Activated naive CD8-positive, alpha-beta T cell treated with anti-CD3 and anti-CD28 coated beads for 36 hours (primary cell): ENCODE measurements at places on chromosomes 2 and 18.

GRCh38 chr2:240649331-240649730 is 24.1 kb downstream of the GPR35 start:
- DNase-seq: no peak

GRCh38 chr2:74384051-74384450 is 3.9 kb upstream of the DCTN1 start:
- DNase-seq: no peak

GRCh38 chr2:160139991-160140390 is 60.1 kb downstream of the ITGB6 start:
- no peak for DNase-seq

GRCh38 chr2:111052621-111053020 is 68.1 kb upstream of the BCL2L11 start:
- no peak for DNase-seq

DNA sequence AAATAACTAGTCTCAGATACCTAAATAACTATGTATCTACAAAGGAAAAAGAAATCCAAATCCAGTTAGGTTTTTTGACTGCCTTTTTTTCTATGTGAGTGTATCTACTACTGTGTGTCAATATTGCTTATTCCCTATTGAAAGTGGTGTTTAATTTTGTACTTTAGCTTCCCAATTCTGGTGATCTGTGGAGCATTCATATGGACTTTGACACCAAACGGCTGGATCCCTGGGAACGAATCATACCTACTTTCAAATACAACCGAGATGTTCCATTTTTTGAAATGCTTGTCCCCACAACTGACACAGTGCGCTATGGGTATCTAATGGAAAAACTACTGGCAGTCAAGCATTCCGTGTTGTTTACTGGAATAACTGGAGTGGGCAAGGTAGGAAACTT is 152.8 kb downstream of the DNAH6 start:
- no peak for DNase-seq

- DNase-seq: no peak
These were observed 1.1 kb upstream of the NCKAP5 start for GRCh38 chr2:133569286-133569830.

DNA sequence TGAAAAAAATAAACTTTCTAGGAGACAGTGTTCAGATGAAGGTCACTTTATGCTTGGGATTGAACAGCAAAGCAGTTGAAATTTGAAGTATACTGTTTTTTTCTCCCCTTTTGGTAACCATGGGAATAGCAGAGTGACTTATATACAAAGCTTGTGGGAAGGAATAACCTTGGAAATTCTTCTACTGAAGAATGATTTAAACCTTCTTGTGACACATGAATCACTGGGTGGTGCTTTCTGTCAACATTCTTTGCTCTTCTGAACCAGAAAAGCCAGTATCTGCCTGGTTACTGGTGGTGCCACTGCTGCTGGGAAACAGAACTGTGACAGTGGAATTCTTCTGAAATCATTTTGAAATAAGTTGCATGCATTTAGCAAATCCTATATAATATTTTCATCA is 39.4 kb upstream of the RND3 start:
- no peak for DNase-seq

DNA sequence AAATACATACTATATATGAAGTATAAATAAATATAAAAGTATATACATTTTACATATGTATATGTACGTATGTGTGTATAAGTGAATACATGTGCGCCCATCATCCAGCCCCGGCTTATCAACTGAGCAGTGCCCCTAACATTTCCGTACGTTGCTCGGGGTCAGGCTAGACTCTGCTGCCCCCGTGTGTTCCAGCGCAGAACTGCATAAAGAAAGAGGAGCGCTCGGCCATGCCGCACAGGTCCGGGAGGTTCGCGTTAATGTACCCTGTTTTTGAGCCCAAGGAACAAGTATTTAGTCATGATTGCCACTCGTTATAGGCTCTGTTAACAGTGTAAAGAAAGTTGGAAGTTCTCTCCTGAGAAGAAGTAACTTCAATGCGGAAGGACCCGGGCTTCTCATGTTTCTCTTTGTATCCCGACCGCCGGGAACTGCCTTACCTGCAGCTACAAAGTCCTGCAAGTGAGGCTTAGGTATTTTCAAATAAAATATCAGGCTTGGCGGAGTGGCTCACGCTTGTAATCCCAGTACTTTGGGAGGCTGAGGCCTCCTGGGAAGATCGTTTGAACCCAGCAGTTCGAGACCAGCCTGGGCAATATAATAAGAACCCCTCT is 55.7 kb downstream of the CD8B2 start:
- DNase-seq: peak; percentile 71

GRCh38 chr18:75221397-75221796 is 10.8 kb downstream of the TSHZ1 start:
- DNase-seq: no peak

DNA sequence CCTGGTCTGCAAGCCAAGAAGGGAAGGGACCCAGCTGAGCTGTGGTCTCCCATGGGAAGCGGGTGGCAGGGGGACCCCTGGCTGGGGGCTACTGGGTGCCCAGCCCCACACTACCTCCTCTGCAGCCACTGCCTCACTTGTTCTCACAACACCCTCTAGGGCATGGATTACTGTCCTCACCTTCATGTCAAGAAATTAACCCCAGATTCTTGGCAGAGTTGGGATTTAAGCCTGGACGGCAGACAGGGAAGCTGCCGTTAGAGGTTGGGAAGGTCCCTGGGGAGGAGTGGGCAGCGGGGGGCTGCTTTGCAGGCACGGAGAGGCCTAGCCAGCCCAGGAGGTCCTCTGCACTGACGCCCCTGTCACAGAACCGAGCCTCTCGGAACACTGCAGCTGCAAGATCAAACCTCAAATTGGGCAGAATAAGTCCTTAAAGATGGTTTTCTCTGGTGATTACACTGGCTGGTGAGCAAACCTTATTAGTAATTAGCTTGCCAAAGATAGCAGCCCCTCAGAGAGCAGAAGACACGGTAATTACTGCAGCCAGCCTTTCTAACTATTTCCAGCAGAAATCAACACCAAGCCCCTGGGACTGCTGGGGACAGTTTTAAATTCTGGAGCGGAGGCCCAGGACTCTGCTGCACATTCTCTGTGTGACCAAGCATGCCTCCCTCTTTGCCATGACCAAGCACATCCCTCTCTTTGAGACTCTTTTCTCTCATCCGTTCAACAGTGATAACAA is 35.9 kb downstream of the KCNF1 start:
- DNase-seq: no peak

- no peak for DNase-seq
These were observed 124.2 kb downstream of the RPRM start for GRCh38 chr2:153354377-153354776.

- no peak for DNase-seq
These were observed 161.6 kb downstream of the CSRNP3 start for GRCh38 chr2:165631089-165631488.

DNA sequence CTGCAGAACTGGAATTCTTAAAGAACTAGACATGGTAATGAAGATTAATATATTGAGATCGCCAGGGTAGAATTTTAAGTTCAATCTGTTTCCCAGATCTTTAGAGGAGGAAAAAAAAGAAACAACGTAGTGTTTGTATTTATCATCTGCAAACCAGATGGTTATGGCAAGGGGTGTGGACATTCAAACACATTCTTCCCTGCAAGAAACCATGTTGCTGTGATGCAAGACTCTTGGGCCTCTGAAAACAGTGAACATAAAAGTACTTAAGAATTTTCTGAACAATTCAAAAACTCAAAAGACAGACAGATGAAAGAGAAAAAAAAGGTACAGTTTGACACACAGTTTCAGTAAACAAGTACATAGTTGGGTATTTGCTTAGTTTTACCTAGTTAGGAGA is 35.6 kb downstream of the COL5A2 start:
- no peak for DNase-seq

- DNase-seq: no peak
These were observed 97.8 kb downstream of the B3GNT2 start for GRCh38 chr2:62293490-62294271.
